ENCODE measurements at places on chromosomes 6 and 20.

DNA sequence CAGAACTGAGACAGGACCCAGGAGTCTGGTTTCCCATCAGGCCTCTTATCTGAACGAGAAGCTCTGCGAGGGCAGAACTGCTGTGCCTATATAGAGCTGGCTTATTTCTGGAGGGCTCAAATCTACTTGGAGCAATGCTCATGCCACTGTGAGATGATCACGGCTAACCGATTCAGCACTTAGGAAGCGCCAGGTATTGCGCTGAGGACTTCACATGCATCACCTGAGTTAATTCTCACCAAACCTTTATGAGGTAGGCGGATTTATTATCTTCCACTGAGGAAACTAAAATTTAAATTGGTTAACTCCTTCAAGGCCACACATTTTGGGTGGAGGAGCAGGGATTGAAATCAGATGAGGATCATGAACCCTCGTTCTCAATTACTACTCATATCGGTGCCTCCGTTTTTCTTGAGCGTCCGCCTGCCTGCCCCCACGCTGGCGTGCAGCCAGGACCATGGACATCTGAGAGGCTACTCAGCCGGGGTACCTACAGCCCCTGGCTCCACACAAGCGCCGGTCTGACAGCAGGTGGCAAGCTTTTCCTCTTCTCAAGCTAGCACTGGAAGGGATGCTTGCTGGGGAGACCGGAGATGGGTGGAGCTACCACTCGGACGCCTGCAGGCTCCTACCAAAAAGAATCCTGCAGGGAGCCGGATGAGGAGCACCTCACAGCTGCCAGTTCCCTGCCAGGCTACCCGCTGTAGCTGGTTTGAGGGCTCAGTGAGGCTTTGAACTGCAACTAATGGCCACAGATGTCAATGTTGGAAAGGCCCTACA is 1.0 kb upstream of the PCIF1 start:
- peak; percentile 70 for DNase-seq

DNA sequence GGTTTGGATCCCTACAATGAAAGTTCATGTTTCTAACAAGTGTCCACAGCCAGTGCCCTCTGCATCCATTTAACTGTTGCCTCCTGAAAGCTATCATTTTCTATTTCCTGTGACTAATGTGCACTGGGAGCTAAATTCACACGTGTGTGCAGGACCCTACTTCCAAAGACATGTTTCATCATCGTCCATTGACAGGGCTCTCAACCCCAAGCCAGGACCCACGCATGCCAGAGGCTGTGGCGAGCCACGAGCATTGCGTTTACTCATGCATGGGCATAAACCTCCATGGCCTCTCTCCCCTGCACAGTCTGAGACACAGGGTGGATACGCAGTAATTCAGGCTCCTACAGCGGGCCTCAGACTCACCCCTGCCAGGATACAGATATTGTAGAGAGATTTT is 153.2 kb downstream of the MAFB start:
- DNase-seq, result no peak

GRCh38 chr6:159908535-159908934 is 17.7 kb downstream of the MAS1 start:
- DNase-seq, result no peak

- DNase-seq, result no peak
Measured at GRCh38 chr6:122128445-122128844, 271.0 kb upstream of the HSF2 start.

DNA sequence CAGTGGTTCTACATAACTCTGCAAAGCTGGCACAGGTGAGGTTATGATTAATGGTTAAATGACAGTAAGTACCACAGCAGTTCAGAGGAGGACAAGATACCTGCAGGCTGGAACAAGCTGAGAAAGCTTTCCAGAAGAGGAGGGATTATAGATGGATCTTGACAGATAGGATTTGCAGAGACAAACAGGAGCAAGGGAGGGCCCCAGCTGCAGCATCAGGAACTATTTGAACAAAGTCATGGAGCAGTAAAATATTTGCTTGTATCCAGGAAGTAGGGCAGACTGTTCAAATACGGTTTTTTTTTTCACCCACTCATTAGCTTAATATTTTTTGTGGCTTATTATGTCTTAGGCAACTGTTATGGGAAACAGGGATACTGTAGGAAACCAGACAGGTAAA is 144.4 kb upstream of the MAN1A1 start:
- no peak for DNase-seq

DNA sequence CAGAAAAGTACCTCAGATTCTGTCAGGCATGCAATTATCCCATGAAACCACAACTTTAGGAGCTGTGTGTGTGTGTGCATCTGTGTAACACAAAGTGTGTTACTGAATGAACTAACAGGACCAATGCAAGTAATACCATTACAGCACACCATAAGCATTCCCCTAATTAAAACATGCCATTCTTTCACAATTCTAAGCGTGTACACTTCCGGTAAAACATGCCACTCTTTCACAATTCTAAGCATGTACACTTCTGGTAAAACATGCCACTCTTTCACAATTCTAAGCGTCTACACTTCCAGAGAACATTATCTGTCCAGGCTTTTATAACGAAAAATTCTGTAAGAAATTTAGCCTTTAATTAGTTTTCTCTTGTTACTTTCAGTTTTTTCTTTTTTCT is 238.2 kb downstream of the GMDS start:
- no peak for DNase-seq

DNA sequence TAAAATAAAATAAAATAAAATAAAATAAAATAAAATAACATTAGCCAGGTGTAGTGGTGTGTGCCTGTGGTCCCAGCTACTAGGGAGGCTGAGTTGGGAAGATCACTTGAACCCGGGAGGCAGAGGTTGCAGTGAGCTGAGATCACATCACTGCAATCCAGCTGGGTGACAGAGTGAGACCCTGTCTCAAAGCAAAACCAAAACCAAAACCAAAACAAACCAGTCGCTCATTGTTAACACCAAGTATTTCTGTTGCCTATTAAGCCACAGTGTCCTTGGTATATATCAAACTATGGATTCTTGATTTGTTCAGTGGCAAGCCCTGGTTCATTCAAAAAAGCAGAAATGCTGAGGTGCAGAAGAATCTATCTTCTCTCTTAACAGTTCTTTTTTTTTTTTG is 65.7 kb downstream of the PYGB start:
- DNase-seq, result no peak

DNA sequence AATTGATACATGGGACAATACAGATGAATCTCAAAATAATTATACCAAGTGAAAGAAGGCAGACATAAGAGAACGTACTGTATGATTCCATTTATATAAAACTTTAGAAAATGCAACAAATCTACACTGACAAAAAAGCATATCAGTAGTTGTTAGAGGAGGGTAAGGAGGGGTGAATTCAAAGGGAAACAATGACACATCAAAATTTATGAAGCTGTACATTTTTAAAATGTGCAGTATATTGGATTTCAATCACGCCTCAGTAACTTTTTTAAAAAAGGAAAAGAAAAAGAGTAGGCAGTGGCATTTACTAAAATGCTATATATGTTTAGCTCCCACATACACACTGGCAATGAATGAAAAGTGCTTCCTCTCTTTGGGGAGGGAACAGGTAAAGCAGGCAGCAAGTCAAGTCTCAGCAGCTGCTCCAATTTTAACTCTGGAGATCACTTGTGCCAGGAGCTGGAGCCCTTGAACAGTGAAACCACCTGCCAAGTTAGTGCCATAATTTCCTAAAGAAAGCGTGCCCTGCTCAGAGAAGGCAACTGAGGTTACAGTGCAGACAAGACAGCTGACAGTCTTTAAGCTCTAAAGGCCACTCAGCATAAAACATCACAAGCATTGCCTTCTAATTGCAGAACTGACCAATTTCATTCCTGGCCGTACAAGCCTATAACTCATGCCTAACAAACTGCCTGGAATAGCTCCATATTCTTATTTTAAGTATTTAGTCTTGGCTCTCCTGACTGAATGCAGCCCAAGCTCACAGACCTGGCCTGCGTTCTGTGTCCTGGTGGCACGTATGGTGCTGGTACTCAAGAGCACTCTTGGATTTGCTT is 10.9 kb downstream of the FKBP1A start:
- DNase-seq, result no peak

GRCh38 chr6:3831761-3832530 is 17.2 kb upstream of the FAM50B start:
- DNase-seq, result no peak

- DNase-seq, result no peak
Measured at GRCh38 chr6:37794825-37795224, 24.7 kb upstream of the ZFAND3 start.

DNA sequence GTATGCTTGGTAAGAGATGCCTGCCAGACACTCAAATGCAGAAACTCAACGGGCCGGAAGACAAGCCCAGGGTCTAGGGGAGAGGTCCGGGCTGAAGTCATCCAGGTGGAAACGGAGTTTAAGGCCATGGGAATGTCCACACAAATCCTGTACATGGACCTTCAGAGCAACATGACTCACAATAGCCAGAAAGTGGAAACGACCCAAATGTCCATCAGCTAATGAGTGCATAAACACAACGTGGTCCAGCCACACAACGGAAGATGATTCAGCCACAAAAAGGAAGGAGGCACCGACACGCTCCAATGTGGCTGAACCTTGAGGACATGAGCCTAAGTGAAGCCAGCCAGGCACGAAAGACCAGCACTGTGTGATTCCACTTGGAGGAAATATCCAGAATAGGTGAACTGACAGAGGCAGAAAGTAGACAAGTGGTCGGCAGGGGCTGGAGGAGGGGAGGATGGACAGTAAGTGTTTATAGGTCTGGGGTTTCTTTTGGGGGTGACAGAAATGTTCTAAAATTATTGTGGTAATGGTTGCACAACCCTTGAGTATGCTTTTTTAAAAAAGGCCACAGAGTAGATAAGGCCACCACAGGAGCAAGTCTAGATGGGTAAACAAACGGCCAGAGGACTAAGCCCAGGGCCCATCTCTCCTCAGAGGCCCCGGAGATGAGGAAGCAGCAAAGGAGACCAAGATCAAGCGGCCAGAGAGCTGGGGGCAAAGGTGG is 105.6 kb downstream of the PREX1 start:
- DNase-seq, result peak; percentile 58

GRCh38 chr6:47698342-47698787 is at the start of gene ADGRF4:
Gene ADGRF4 (plus strand): TSS chr6:47698580. CDS start chr6:47707246, 8,666 bp downstream.
- no peak for DNase-seq

DNA sequence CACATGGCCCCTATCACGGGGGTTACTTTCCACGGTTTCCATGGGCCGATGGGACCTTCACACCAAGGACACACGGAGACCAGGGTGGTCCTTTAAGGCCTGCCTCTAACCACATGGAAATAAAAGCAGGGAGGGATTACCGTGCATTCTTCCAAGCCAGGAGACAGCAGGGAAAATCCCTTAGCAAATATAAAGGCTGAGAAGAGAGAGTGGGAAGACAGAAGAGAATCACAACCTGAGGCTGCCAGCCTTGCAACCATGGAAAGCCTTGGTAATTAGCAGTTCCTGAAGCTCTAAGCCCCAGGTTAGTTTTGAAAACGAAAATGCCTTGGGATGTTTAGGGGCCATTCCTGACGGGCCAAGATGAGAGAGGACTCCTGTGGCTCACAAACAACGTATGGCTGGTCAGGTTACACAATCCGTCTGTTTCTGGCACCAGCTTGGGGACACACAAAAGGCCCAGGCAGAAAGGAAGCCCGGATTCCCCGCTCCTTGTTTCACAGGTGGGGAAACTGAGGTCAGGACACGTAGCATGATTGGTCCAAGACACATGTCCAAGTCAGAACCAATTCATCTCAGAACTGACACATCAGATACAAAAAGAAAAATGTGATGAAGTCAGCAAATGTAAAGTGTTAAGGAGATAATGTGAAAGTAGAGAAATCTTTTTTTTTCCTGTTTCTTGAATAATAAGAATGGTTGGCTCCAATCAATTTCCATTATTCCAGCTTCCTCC is 2.8 kb downstream of the PREX1 start:
- no peak for DNase-seq

DNA sequence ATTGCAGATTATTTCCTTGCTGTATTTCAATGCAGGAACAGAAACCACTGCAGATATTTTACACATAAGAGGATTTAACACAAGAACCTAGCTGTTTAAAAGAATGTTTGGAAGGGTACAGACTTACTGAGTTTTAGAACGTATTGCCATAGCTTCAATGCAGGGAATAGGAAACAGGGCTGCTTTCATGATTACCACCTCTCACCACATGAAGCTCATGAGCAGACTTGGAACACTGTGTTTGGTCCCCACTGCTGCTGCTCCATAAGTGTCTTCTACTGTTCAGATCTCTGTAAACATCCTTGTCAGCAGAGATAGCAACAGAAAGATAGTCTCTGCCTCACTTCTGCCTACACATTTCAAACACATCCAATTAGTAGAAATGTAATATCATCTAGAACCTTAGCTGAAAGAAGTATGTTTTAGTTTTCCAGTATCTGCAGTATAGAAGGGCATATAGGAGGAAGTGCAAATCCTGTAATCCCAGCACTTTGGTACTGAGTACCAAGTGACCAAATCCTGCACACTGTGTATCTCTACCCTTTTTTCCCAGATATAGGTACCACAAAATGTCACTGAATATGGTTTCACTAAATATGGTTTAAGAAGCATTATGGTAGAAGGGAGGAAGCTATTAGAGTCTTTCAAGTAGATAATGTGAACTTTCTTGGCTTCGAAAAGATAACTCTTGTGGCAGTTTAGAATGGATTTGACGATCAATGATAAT is 51.9 kb downstream of the STXBP5 start:
- no peak for DNase-seq

- no peak for DNase-seq
Measured at GRCh38 chr20:48440916-48441315, 386.9 kb downstream of the PREX1 start.

- no peak for DNase-seq
Measured at GRCh38 chr20:496126-496696, 33.9 kb upstream of the TBC1D20 start.

- no peak for DNase-seq
Measured at GRCh38 chr6:106667022-106667402, 37.6 kb downstream of the QRSL1 start.

DNA sequence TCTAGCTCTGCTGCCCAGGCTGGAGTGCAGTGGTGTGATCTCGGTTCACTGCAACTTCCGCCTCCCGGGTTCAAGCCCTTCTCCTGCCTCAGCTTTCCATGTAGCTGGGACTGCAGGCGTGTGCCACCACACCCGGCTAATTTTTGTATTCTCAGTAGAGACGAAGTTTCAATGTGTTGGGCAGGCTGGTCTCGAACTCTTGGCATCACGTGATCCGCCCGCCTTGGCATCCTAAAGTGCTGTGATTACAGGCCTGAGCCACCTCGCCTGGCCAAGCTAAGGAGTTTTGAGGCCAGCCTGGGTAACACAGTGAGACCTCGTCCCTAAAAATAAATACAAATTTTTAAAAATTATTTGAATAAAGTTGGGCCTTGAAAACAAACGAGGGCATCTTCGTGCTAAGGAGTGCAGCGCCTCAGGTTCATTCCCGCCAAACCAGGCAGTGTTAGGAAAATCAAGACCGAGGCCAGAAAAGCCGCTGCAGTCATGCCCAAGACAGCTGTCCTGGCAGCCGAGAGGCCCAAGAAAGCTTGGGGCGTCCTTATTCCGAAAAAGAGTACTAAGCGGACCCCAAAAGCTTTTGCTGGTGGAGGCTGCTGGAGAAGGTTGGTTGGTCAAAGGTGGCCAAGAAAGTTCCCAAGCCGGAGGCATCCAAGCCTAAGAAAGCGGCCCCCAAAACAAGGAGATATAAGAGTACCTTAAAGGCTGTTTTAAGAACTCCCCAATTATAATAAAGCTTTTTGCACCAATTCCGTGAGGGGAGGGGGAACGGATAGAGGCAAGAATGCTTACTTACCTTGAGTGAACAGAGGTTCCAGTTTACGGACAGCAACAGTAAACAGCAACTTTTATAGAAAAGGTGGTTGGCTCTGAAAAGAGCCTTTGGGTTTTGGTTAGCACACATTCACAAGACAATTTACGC is 109.0 kb downstream of the HFE start:
- no peak for DNase-seq

- no peak for DNase-seq
Measured at GRCh38 chr6:146598772-146599405, at the start of gene ADGB. Gene ADGB (plus strand): TSS chr6:146598972. CDS start chr6:146599041, 69 bp downstream.

- DNase-seq, result no peak
Measured at GRCh38 chr6:91926827-91927226, 1340.0 kb upstream of the MAP3K7 start.
